Uterine smooth muscle cell (primary cell): ENCODE measurements at places on chromosomes 2 and 18. TPM values are rescaled to one million over a fixed set of nuclear protein-coding genes. Genes with fewer than 3 reads are reported as not detected.

The RAX gene
- total RNA-seq, result not detected in 2 replicates

The ANKRD44 gene
- total RNA-seq, result 34.2 and 41.5 TPM in 2 replicates

The SLC16A14 gene
- total RNA-seq, result 2.2 and 3.5 TPM in 2 replicates

The SULT6B1 gene
- not detected in 2 replicates for total RNA-seq

The ASXL2 gene
- 6.9 and 7.2 TPM in 2 replicates for total RNA-seq

The FAM228A gene
- under 0.01 and 0.11 TPM in 2 replicates for total RNA-seq

The TLX2 gene
- not detected in 2 replicates for total RNA-seq

The TM4SF20 gene
- not detected in 2 replicates for total RNA-seq

The PLB1 gene
- total RNA-seq, result 1.9 and 3.1 TPM in 2 replicates

The CD226 gene
- 0.44 and 0.50 TPM in 2 replicates for total RNA-seq

The SLC9A4 gene
- total RNA-seq, result not detected in 2 replicates

The GYPC gene
- 81.0 and 82.4 TPM in 2 replicates for total RNA-seq

The MPP4 gene
- 2.0 and 4.0 TPM in 2 replicates for total RNA-seq

The TACR1 gene
- 0.12 and 0.22 TPM in 2 replicates for total RNA-seq

The IL1R1 gene
- total RNA-seq, result 11.2 and 18.9 TPM in 2 replicates

The REG3G gene
- not detected in 2 replicates for total RNA-seq

The RNF125 gene
- 0.50 and 0.89 TPM in 2 replicates for total RNA-seq
